NCI-H1092 treated with DMSO at 0.1 percent for 48 hours (cell line): ENCODE measurements at places on chromosomes 12 and 14.

- no peak for DNase-seq
Observed at GRCh38 chr12:32894566-32894965, 2.0 kb downstream of the PKP2 start.

GRCh38 chr12:118611770-118612169, 235.4 kb downstream of the SUDS3 start:
- no peak for DNase-seq

- no peak for DNase-seq
Observed at GRCh38 chr12:101738920-101739665, at the start of gene SYCP3. Gene SYCP3, minus strand, starts transcription at chr12:101739462. Its CDS starts 1,527 bp downstream, at chr12:101737935.

- peak; percentile 20 for DNase-seq
Observed at GRCh38 chr12:58914457-58914856, 5.8 kb downstream of the LRIG3 start.

DNA sequence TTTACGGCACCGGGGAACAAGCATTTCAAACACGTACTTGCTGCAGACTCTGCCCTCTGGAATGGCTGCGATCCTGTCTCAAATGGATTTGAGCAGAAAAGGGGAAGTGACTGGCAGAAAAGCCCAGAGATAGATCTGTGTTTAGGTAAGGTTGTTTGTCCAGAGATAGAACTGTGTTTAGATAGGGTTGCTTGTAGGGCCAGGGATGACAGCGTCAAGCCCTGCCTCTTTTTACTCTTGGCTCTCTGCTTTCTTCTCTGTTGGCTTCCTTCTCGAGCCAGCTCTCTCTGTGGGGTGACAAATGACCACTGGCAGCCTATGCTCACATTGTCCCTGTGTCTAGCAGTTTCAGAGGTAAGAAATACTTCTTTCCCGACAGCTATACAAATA, 11.4 kb downstream of the DGLUCY start:
- no peak for DNase-seq

DNA sequence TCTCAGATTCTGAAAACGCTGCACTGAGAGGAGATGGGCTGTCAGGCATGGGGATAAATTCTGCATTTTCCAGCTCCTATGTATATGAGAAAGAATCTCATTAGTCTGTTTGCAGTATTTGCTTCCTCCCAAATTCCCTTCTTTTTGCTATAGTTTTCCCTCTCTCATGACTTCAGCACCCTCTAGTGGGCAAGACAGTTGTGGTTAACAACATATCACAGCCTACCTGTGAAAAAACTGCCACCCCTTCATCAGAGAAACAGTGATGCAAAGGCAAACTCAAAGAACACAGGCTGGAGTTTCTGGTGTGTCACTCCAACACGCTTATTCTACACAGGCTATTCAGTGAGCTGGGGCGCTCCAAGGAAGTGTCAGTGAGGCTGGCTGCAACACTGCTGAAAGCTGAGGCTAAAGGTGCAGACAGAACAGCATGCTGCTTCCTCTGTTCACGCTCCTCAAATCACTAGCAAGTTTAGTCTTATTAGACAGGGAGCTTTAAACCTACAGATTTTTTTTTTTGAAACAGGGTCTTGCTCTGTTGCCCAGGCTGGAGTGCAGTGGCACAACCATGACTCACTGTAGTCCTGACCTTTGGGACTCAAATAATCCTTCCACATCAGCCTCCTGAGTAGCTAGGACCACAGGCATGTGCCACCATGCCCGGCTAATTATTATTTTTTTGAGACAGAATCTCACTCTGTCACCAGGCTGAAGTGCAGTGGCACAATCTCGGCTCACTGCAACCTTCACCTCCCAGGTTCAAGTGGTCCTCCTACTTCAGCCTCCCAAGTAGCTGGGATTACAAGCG, 19.3 kb downstream of the ZC2HC1C start:
- DNase-seq = peak; percentile 29
